ENCODE measurements at places on chromosomes 12 and 14. TPM values are rescaled to one million over a fixed set of nuclear protein-coding genes. Genes with fewer than 3 reads are reported as not detected.

Gene MYF6
- not detected for total RNA-seq

Gene USP44
- 1.3 TPM for total RNA-seq

Gene SMCO3
- not detected for total RNA-seq

Gene UNC119B
- 16.0 TPM for total RNA-seq

Gene C12orf76
- 16.1 TPM for total RNA-seq

Gene SCAF11
- total RNA-seq, result 209 TPM

Gene PMEL
- not detected for total RNA-seq

Gene SALL2
- 2.9 TPM for total RNA-seq

Gene KCNC2
- total RNA-seq, result not detected

Gene HOXC10
- total RNA-seq, result 20.9 TPM

Gene RD3L
- total RNA-seq, result not detected

Gene PTPRO
- total RNA-seq, result 1.1 TPM

Gene GNB3
- 0.38 TPM for total RNA-seq

Gene CCDC60
- not detected for total RNA-seq

Gene ALG10
- 8.9 TPM for total RNA-seq

Gene C12orf50
- not detected for total RNA-seq

Gene DNAJC22
- not detected for total RNA-seq

Gene TROAP
- not detected for total RNA-seq

Gene PMCH
- not detected for total RNA-seq

Gene KRT85
- not detected for total RNA-seq

Gene PTPN21
- total RNA-seq, result 12.6 TPM

Gene B4GALNT3
- total RNA-seq, result 0.22 TPM

Gene KRT72
- total RNA-seq, result not detected

Gene ARID2
- 46.5 TPM for total RNA-seq

Gene KRT7
- 3.6 TPM for total RNA-seq

Gene TAS2R9
- total RNA-seq, result not detected

Gene RECQL
- 57.6 TPM for total RNA-seq

Gene TSPAN19
- 0.49 TPM for total RNA-seq

Gene SMCO2
- not detected for total RNA-seq

Gene TMEM30B
- 2.6 TPM for total RNA-seq

Gene HHIPL1
- 1.3 TPM for total RNA-seq

Gene IL26
- total RNA-seq, result not detected

Gene CD163L1
- total RNA-seq, result 1.7 TPM

Gene SLC10A1
- total RNA-seq, result not detected

Gene SLC6A12
- total RNA-seq, result 0.33 TPM

Gene LRRK2
- total RNA-seq, result 39.9 TPM

Gene TRHDE
- total RNA-seq, result 30.9 TPM

Gene SLC38A4
- 0.34 TPM for total RNA-seq

Gene CDKL1
- 25.8 TPM for total RNA-seq

Gene SP1
- 77.5 TPM for total RNA-seq

Gene BEGAIN
- total RNA-seq, result 1.8 TPM

Gene MANSC4
- not detected for total RNA-seq

Gene TAS2R31
- total RNA-seq, result 3.4 TPM

Gene LRTM2
- total RNA-seq, result not detected

Gene RIPK3
- total RNA-seq, result 10.3 TPM

Gene MGAT4C
- total RNA-seq, result not detected

Gene TMEM117
- total RNA-seq, result 9.1 TPM

Gene TSHR
- total RNA-seq, result not detected

Gene LMNTD1
- total RNA-seq, result not detected

Gene TRIM9
- total RNA-seq, result 3.3 TPM

Gene RNASE9
- not detected for total RNA-seq

Gene COX8C
- not detected for total RNA-seq

Gene DAO
- total RNA-seq, result not detected

Gene DNAH10
- under 0.01 TPM for total RNA-seq
